ENCODE measurements at places on chromosomes 1 and 21.

DNA sequence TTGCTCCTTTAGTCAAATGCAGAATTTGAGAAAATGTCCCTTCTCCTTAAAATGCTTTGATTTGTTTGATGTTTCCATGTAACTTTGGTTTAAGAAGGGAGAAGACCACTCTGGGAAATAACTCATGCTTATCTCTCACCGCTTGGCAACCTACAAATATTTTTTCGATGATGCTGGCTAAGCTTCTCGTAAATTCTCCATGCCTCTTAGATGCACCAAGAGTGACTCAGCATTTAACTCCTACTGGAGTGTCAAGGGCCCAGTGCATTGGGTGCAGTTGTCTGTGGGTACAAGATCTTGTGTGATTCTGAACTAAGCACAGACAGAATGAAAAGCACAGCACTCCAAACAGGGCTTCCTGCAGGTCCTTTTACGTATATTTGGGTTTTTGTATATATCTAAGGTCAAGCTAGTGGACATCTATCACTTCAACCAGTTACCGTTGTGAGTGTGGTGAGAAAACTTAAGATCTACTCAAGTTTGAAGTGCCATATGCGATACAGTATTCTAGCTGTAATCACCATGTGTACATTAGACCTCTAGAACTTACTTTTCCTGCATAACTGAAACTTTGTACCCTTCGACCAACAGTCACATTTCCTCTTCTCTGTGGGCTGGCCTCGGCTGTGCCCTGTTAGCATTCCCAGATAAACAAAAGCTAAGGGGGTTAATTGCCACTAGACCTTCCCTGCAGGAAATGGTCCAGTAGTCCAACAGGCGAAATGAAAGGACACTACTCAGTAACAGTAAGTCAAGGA lies 55.8 kb downstream of the COL18A1 start:
- no peak for DNase-seq
- H3K27me3 ChIP-seq = no peaks in the 10 kb centered on the region
- H3K4me1 ChIP-seq = no peaks in the 10 kb centered on the region
- peaks cover 12% of the 10 kb centered on the region for H3K36me3 ChIP-seq
- no peak overlapping the region for H3K27ac ChIP-seq
- no peak overlapping the region for H3K4me3 ChIP-seq

- H3K36me3 ChIP-seq = no peaks in the 10 kb centered on the region
- H3K27me3 ChIP-seq = no peaks in the 10 kb centered on the region
- no peak overlapping the region for H3K27ac ChIP-seq
- H3K4me1 ChIP-seq = no peaks in the 10 kb centered on the region
Observed at GRCh38 chr1:182643699-182644098, 39.5 kb upstream of the RGS16 start.

DNA sequence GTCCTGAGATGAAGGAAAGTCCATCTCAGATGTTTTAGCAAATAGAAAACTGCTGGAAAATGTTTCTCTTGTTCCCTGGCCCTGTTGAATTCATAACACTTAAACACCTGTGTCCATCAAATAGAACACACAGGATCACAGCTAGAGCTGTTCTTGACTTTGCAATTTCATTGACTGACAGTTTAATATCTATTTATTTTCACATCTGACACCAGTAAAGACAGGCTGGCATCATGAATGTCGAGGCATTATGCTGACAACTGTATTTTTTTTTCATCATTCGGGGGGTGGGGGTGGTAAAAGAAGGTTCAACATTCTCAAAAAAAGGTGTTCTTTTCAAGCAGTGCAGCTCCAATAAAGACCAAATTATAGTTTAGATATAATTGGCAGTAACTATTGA lies 591.2 kb upstream of the PTBP2 start:
- H3K36me3 ChIP-seq = no peaks in the 10 kb centered on the region
- H3K4me3 ChIP-seq = no peak overlapping the region
- DNase-seq = no peak
- no peak overlapping the region for H3K27ac ChIP-seq
- H3K4me1 ChIP-seq = no peaks in the 10 kb centered on the region

DNA sequence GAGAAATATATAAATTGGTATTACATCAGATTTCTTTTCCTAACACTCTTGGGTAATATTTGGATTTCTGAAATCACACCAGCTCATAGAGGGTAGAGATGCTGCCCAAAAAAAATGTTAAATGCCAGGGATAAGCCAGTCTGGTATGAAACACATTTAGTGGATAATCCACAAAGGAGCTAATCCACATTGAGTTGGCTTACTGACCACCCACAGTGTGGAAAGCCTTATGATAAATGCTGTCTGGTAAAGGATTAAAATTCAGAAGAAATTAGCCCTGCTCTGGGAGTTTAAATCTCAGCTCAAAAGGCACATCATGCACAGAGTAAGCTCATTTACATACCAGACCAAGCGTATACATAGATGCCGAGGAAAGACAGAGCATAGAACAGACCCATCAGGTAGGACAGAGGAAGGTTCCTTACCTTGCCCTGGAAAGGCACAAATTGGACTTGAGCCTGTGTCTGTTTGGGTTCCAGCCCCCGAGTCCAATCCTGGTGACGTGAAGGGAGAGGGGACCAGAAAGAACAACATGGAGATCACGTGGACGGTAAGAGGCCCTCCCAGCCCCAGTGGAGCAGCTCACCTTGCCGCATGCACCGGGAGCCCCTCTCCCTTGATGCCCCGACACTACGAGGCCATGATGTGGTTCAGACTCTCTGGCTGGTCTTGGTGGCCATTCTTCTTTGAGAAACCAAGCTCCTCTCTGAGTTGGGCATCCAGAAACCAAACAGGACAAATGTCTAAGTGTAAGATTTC lies 62.9 kb upstream of the CNTN2 start:
- H3K27me3 ChIP-seq = no peaks in the 10 kb centered on the region
- no peak for DNase-seq
- H3K4me3 ChIP-seq = no peak overlapping the region
- no peaks in the 10 kb centered on the region for H3K4me1 ChIP-seq
- no peak overlapping the region for H3K27ac ChIP-seq

DNA sequence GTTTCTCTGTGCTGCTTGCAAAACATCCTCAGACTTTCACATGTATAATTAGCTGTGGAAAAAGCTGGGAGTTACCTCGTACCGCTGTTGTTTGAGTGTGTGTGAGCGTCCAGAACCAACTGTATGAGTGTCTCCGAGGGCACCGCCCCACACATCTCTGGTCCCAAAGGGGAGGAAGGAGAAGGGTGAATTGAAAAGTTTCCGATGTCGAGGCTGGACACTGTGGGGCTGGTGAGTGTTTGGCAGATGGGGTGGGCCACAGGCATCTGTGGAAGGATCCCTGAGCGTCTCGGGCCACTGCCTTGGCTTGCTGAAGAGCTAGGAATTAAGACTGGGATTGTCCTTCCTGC lies 1.2 kb downstream of the ATP2B4 start:
- peaks cover 4% of the 10 kb centered on the region for H3K27me3 ChIP-seq
- H3K4me3 ChIP-seq = peak overlapping the region; percentile 36
- no peaks in the 10 kb centered on the region for H3K36me3 ChIP-seq

DNA sequence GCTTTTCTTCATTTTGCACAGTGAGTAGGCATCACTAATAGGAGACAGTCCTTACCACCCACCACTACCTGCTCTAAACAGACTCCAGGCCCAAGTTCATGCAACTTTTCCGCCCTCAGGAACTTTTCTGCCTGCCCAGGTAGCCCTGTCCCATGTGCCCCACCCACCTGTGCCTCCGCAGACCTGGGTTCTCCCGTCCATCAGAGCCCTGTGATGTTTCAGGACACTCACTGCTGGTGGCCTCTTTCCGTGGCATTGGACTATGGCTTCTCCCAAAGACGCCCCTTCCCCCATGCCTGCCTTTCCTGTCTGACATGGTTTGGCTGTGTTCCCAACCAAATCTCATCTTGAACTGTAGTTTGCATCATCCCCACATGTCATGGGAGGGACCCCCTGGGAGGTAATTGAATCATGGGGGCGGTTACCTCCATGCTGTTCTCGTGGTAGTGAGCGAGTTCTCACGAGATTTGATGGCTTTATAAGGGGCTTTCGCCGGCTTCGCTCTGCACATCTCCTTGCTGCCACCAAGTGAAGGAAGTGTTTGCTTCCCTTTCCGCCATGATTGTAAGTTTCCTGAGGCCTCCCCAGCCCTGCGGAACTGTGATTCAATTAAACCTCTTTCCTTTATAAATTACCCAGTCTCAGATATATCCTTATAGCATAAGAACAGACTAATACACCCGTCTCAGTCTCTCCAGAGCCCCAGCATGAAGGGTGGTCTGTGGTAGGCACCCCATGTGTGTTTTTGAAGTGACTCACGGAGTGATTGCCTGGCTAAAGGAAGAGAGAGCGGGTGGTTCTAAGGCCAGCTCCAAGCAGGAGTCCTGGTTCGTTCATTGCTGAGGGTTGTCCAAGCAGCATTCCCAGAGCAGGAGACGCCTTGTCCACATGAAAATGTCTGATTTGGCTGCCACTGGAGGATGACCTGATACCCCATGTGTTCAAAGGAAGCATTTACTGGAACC lies 86.0 kb upstream of the ZBTB40 start:
- DNase-seq = no peak
- H3K4me1 ChIP-seq = peaks cover 2% of the 10 kb centered on the region
- H3K4me3 ChIP-seq = no peak overlapping the region
- H3K36me3 ChIP-seq = no peaks in the 10 kb centered on the region
- no peaks in the 10 kb centered on the region for H3K27me3 ChIP-seq

DNA sequence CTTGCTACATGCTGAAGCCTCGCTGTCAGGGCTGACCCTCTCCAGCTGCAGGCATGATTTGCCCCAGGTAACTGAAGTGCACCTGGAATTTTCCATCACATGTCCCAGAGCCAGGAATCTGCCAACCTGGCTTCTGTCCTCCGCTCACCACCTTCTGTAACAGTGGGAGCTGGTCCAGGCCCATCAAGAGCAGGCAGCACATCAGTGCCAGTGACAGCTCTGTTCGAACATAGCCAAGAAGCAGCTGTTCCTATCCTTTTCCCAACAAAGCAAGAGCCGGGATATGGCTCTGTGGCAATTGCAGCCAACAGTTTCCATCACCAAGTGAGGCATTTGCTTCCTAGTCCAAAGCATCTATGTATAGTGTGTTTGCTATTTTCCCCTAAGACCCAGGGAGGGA lies 42.2 kb upstream of the KANK4 start:
- no peaks in the 10 kb centered on the region for H3K4me1 ChIP-seq
- no peaks in the 10 kb centered on the region for H3K27me3 ChIP-seq
- no peak overlapping the region for H3K4me3 ChIP-seq
- H3K36me3 ChIP-seq = no peaks in the 10 kb centered on the region
- no peak overlapping the region for H3K27ac ChIP-seq
- DNase-seq = no peak

- no peak overlapping the region for H3K27ac ChIP-seq
- no peaks in the 10 kb centered on the region for H3K4me1 ChIP-seq
- H3K4me3 ChIP-seq = peak overlapping the region; percentile 76
- H3K27me3 ChIP-seq = peaks cover 14% of the 10 kb centered on the region
- no peak for DNase-seq
Observed at GRCh38 chr1:91885213-91885715, 687 bp downstream of the TGFBR3 start.

- H3K4me1 ChIP-seq = no peaks in the 10 kb centered on the region
- H3K4me3 ChIP-seq = no peak overlapping the region
- H3K27me3 ChIP-seq = no peaks in the 10 kb centered on the region
- H3K27ac ChIP-seq = no peak overlapping the region
- H3K36me3 ChIP-seq = no peaks in the 10 kb centered on the region
Observed at GRCh38 chr1:65765631-65766030, 27.1 kb upstream of the PDE4B start.

DNA sequence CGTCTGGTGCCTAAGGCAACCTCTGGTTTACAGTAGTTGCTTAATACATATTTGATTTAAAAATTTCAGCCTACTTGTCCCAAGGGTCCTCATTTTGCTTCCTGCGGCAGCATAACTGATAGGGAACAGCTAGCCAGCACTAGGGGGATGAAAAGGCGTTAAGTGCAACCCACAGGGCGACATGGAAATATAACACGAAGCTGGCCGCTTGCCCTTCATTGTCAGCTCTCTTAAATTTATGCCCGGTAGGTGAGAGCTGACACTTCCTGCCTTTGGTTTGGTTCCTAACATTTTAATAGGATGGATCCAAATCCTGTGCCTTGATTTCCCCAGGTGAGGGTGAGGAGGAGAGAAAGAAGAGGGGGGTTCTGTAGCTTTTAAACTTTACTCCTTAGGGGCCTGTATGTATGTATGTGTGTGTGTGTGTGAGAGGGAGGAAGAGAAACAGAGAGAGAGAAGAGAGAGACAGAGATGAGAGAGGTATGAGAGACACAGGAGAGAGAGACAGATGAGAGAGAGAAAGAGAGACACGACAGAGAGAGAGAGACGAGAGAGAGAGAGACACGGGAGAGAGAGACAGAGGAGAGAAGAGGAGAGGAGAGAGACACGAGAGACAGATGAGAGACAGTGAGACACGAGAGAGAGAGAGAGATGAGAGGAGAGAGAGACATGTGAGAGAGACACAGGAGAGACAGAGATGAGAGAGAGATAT lies 938 bp upstream of the ACTN2 start:
- no peak for DNase-seq
- peaks cover 2% of the 10 kb centered on the region for H3K4me1 ChIP-seq
- H3K27me3 ChIP-seq = peaks cover 14% of the 10 kb centered on the region
- H3K4me3 ChIP-seq = no peak overlapping the region

- H3K27ac ChIP-seq = no peak overlapping the region
- H3K4me3 ChIP-seq = no peak overlapping the region
- DNase-seq = no peak
- no peaks in the 10 kb centered on the region for H3K27me3 ChIP-seq
Observed at GRCh38 chr1:200525090-200525987, 95.2 kb downstream of the KIF14 start.

- no peaks in the 10 kb centered on the region for H3K27me3 ChIP-seq
- no peaks in the 10 kb centered on the region for H3K36me3 ChIP-seq
- no peak overlapping the region for H3K27ac ChIP-seq
- H3K4me1 ChIP-seq = peaks cover 2% of the 10 kb centered on the region
- DNase-seq = no peak
Observed at GRCh38 chr21:35226968-35227744, 178.1 kb upstream of the RUNX1 start.

DNA sequence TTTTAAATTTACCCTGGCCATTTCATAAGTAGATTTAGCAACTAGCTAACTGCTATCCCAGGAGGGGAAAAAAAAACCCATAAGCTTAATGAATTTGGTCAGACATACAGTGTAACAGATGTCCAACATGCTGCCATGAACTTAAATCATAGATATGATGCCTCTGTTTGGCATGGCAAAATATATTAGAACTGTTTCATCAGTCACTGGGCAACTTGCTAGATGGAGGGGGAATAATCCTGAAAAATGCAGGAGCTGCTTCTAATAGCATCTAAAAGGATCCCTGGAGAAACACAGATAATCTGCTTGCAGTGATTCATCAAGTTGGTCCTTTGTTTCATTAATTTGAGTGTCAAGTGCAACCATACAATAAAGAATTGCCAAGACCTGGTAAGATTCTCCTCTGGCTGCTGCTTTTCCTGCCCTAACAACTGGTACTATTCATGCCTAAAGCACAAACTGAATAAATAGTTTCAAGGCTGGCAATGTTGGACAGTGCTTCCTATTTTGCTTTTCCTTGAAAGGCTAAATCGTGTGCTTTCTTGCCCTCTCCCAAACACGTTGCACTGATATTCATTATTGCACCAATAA lies 1.5 kb upstream of the ST6GALNAC5 start:
- no peaks in the 10 kb centered on the region for H3K4me1 ChIP-seq
- no peak overlapping the region for H3K27ac ChIP-seq
- no peak overlapping the region for H3K4me3 ChIP-seq
- H3K36me3 ChIP-seq = no peaks in the 10 kb centered on the region

GRCh38 chr21:45502006-45502345 lies 40.3 kb downstream of the SLC19A1 start:
- H3K27ac ChIP-seq = no peak overlapping the region
- no peaks in the 10 kb centered on the region for H3K27me3 ChIP-seq
- no peak overlapping the region for H3K4me3 ChIP-seq
- DNase-seq = no peak
- H3K36me3 ChIP-seq = peaks cover 34% of the 10 kb centered on the region
- no peaks in the 10 kb centered on the region for H3K4me1 ChIP-seq
